ENCODE measurements at places on chromosomes 11 and 22.

- no peak for DNase-seq
Measured at GRCh38 chr11:120208001-120208441, 2.8 kb upstream of the OAF start.

DNA sequence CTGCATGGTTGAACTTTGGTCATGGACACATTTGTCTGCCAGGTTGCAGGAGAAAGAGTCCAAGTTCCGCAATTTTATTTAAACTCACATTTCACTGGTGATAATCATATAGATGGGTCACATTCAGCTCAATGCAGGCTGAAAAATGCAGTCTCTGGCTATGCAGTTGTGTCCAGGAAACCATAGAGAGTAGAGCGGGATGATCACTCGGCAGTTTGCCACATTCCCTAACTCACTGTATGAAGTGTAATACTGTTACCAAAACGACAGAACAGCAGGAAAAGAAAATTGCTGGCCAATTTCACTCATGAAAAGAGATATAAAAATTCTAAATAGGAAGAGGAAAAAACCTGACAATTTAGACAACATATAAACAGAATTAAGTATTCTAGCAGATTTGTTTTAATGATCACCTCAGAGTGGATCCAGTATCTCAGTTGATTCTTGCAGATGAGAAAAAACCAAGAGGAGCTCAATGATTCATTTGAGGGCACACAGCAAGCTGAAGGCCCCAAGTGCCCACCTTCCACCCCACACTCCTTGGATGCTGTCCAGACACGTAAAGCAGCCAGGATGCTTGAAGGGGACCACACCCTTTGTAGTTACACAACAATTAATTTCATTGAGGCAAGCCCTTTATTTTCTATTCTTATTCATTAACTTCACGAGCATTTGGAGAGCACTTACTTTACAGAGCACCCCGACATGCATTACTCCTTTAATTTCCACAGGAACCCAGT is 422.3 kb downstream of the SOX6 start:
- DNase-seq = no peak

GRCh38 chr11:124123622-124124021 is 8.4 kb downstream of the VWA5A start:
- DNase-seq = no peak

DNA sequence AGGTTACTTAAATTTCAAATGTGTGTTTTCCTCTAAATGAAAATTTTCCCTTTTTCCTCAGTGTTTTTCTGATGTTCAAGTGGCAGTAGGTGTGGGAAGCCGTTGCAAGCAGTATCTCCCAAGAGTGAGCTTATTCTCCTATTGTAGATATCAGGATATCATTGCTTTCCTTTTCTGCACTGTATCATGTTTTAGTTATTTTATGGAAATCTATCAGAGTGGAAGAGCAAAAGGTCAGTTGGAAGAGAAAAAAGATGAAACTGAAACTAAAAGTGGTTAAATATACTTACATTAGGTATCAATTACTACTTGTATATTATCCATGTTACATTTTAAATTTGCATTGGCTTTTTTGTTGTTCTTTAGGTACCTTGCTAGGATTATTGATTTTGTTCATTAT is 57.0 kb downstream of the PDE3B start:
- no peak for DNase-seq

- no peak for DNase-seq
Measured at GRCh38 chr22:48605856-48606481, 1221.7 kb downstream of the BRD1 start.

DNA sequence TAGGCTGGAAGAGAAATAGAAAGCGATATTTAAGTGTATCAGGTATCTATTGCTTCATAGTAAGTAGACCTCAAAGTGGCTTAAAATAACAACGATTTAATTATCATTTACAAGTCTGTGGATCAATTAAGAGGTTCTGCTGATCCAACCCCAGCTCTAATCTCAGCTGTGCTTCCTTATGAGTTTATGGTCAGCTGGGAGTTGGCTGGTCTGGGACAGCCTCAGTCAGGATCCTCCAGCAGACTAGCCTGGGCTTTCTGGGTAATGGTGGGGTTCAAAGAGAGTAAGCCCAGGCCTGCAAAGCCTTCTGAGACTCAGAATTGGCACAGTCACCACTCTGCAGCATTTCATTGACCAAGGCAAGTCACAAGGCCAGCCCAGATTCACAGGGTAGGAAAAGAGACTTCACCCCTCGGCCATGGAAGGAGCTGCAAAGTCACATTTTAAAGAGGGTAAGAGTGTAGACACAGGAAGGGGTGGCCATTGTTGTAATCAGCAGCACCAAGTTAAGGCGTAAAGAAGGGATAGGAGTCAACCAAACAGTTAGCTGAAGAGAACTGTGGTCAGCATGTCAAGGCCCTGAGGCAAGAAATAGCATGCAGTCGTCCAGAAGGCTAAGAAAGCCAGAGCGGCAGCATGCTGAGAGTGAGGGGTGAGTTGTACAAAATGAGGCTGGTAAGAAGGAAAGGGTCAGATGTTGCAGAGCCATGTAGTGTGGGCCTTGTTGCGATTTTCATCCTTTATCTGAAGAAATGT is 168.2 kb downstream of the ETS1 start:
- no peak for DNase-seq

DNA sequence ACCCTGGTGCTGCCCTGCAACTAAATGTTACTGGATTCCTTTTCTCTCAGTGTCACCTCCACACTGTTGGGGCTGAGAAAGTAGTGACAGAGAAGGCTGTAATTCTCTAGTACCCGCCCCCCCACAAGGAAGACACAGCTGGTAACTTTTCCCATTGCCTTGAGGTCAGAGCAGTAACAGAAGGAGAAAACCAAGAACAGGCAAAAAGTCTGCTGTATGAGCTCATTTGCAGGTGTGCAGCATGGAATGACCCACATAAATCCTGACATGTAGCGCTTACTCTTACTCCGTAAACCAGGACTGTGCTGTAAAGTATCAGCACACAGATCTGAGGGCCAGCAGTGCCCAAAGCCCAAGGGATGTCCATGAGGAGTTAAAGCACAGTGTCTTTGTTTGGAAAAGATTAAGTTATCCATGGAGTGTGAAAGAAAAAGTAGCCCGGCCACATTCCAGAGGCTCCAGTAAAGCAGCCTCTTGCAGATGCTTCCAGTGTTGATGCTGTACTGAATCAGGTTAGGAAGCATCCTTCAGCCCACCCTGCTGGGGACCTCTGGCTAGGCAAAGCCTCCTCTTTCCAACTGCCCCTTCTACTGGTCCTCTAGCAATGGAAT is 120.7 kb downstream of the PLEKHA7 start:
- no peak for DNase-seq

- no peak for DNase-seq
Measured at GRCh38 chr11:5992604-5993251, 5.9 kb upstream of the OR52L1 start.

DNA sequence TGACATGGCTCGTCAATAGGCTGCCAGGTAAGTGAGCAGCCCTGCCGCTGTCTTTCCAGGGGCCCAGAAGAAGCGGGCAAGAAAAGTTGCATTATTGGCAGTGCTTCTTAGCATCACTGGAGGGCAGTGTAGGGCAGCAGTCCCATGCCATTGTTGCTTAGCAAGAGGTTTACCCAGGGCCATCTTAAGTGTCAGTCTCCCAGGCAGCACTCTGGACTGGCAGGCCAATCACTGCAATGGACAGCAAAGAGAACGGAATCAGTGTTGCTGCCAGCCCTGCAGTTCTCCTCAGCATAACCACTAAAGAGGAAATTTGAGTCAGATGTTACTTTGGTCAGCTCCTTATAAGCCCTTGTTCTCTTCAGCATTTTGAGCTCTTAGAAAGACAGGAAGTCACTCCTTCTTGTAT is 13.4 kb upstream of the GRK2 start:
- peak; percentile 57 for DNase-seq

DNA sequence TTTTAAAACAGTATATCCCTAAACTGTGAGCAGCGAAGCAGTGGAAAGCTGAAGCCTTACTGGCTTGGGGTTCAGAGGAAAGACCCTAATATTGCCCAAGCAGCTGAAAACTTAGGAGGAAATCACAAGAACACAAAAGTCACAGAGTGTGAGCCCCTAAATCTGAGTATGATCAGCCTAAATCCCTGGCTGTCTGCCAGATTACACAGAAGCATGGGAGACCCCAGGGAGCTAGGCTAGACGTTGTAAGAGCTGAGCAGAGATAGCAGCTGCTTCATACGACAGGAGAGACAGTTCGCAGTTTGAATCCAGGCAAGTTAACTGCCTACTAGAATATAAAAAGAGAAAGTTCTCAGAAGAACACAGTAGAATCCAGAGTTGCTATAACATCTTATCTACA is 81.2 kb downstream of the PACS1 start:
- DNase-seq = no peak

- no peak for DNase-seq
Measured at GRCh38 chr22:38422611-38423511, 32.1 kb downstream of the KCNJ4 start.

DNA sequence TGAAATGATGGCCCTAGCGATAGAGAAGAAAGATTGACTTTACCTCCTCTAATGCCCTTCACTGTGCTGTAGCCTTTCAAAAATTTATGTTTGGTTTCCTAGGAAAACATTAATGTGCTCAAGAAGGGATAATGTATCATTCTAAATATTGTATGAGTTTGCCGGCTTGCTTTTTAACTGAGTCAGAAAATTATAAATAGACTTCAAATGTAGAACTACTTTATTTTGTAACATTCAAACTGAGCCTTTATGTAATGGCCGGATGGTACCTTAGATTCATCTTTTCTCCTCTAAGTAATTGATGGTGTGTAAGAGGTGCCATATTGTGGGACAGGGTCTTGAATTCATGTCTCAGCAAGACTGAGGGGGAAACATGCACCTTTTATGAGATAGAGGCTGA is 57.7 kb downstream of the BID start:
- no peak for DNase-seq

GRCh38 chr22:28241656-28242290 is 322.7 kb upstream of the PITPNB start:
- DNase-seq = no peak

GRCh38 chr11:8233691-8234424 is 29.8 kb downstream of the LMO1 start:
- DNase-seq = no peak

DNA sequence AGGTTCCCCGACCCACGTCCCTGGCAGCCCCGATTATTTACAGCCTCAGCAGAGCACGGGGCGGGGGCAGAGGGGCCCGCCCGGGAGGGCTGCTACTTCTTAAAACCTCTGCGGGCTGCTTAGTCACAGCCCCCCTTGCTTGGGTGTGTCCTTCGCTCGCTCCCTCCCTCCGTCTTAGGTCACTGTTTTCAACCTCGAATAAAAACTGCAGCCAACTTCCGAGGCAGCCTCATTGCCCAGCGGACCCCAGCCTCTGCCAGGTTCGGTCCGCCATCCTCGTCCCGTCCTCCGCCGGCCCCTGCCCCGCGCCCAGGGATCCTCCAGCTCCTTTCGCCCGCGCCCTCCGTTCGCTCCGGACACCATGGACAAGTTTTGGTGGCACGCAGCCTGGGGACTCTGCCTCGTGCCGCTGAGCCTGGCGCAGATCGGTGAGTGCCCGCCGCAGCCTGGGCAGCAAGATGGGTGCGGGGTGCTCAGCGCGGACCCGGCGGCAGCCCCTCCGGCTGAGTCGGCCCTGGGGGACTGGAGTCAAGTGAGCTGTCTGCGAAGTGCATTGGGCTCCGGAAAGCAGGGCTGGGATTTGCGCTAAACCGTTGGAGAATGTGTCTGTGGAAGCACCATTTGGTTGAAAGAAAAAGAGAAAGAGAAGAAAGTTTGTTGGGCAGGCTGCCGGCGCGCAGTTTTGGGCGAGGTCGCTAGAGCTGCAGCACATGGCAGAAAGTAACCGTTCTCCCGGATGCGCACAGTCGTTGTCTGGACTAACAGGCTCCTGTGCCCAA is at the start of gene CD44:
TSS of gene CD44 (plus strand) at position 229 of the 779 bp plus-strand sequence. CDS start at position 362, 133 bp downstream.
- peak; percentile 12 for DNase-seq

DNA sequence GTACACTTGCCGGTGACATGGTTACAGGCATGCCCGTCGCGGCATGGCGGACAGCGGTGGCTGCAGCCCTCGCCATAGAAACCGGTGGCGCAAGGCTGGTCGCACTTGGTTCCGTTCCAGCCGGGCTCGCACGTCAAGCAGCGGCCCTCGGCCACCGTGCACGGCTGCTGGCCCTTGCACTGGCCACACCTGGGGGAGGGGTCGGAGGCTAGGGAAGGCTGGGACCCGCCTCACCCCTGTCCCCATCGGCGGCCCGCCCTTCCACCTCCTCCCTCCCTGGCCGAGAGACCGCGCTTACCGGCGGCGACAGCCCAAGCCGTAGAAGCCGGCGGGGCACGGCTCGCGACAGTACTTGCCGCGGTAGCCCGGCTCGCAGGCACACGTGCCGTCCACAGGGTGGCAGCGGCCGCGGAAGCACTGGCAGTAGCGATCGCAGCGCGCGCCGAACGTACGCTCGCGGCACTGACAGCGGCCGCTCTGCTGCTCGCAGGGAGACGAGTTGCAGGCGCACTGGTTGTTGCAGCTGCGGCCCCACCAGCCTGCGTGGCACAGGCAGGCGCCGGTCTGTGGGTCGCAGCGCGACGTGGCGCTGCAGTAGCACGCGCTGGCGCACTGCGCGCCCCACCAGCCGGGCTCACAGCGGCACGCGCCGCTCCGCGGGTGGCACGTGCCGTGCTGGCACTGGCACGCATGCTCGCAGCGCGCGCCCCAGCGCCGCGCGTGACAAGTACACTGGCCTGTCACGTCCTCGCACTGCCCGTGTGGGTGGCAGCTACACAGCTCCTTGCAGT is 6.7 kb downstream of the SCARF2 start:
- DNase-seq = no peak

- no peak for DNase-seq
Measured at GRCh38 chr11:46917109-46917761, 1.1 kb downstream of the LRP4 start.

GRCh38 chr22:50733521-50734342 is 4.3 kb upstream of the ACR start:
- peak; percentile 64 for DNase-seq

All from hypothalamus (tissue), 51 donors.